Renal cortex interstitium (tissue), 15 donors: ENCODE measurements at places on chromosomes 5 and 9. TPM values are rescaled to one million over a fixed set of nuclear protein-coding genes. Genes with fewer than 3 reads are reported as not detected.

DNA sequence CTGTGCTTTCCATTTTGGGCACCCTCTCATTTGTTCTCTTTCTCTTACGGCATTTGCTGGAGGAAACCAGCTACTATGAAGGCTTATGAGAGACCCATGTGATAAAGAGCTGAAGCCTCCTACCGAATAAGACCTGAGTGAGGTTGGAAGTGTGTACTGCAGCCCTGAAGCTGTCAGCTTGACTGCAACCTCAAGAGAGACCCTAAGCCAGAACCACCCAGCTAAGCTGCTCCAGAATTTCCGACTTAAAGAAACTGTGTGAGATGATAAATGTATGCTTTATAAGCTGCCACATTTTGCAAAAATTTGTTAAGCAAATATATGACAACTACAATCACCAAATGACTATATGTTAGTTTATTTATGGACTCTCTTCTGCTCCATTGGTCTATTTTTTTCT lies 151.7 kb upstream of the PTPRD start:
- no peak for DNase-seq

GRCh38 chr5:159782995-159783300 lies 133.3 kb upstream of the ADRA1B start:
- no peak for DNase-seq

- no peak for DNase-seq
Measured at GRCh38 chr5:59115345-59115744, 532.5 kb downstream of the RAB3C start.

DNA sequence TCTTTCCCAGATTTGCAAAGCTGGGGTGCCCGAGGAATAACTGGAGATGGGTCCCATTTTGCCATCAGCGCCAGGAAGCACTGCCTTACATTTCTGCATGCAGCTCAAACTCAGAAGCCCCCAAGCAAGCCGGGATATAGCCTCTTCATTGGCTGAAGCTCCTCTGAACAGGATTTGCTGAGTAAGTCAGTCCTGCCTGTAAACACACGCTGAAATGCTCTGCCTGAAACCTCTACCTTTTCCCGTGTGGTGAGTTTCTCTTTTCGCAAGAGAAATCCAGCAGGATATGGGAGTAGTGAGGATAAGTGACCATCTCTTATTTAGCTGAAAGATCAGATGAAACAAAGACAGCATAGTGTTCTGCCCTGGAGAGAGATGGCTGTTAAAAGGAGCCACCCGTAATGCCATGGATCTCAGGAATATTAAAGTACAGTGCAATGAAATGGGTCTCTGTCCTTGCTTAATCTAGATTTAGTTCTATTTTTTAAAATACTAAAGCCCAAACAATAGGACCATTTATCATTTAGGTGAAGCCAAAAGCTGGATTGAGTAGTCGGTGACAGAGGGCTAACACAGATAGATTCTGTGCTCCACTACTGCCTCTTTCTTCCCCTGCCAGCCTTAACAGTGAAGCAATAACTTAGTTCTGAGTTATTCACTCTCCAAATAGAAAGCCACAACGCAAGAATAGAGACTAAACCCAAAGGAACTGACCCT lies 177.5 kb upstream of the PPP2R2B start:
- DNase-seq: no peak

- no peak for DNase-seq
Measured at GRCh38 chr5:138942861-138943260, 67.7 kb upstream of the LRRTM2 start.

KIF24 gene
- polyA plus RNA-seq: 6.4 TPM

EFCAB9 gene
- polyA plus RNA-seq: not detected

MED27 gene
- polyA plus RNA-seq: 18.5 TPM

DOLK gene
- polyA plus RNA-seq: 17.6 TPM

ECM2 gene
- polyA plus RNA-seq: 13.0 TPM

FGF10 gene
- 9.7 TPM for polyA plus RNA-seq

NR5A1 gene
- polyA plus RNA-seq: 0.11 TPM
